GM13977 (cell line): ENCODE measurements at places on chromosomes 12 and 14.
A peak's percentile ranks its signal among the peaks of the same experiment; 100 is the strongest.

DNA sequence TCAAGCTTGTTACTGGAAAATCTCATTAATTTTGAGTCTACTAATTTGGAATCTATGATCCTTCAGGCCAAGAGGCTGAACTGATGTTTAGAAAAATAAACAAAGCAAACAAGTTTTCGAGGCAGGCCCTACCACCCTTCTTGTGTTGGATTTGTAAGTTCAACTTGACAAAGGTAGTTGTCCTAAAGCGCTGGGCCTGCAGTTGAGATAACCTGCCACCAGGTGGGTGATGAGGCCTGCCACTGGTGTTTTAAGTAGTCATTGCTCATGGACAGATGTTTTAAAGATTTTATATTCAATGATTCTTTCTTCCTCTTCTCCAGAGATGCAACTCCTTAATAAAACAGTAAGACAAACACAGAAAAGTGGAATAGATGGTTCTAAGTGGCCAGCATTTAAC is 19.4 kb downstream of the ACVRL1 start:
- peak; percentile 55 for DNase-seq

DNA sequence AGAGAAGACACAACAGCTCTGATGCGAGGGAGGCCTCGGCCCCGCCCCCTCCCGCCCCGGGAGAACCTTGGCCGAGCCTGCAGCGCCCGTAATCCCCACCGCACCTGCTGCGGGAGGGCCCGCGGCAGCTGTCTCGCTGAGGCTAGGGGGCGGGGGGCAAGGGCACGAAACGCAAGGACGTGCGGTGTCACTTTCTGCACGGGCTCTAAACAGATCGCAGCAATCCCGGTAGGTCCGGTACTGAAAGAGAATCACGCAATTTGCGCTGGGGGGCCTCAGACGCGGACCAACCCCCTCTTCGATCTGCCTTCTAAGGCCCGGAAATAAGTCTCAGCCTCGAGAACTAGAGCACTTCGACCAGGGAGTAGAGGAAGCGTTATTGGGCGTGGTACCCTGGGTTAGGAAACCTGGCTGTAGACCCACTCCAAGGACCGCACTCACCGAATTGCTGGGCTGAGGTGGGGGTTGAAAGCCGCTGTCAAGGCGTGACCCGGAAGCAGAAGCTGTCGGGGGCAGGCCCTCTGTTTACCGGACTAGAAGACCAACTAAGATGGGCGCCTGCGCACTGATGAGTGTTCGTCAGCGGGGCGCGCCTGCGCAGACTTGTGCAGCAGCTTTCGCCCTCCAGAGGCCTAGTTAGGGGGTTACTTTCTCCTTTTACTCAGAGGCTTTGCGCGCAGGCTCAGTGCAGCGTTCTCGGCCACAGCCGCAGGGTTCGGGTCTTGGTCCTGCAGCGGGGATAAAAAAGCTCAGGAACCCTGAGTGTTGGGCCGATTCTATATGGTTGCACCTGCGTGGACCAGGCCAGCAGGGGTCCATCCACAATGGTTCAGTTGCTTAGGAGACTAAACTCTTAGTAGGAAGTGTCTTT is at the start of gene ASB8:
Gene ASB8, minus strand, starts transcription at position 498 of the 871 bp plus-strand sequence. CDS start 4,019 bp downstream, outside the sequence.
- peak; percentile 95 for DNase-seq

GRCh38 chr12:59972905-59973304 is 377.1 kb downstream of the SLC16A7 start:
- no peak for DNase-seq

DNA sequence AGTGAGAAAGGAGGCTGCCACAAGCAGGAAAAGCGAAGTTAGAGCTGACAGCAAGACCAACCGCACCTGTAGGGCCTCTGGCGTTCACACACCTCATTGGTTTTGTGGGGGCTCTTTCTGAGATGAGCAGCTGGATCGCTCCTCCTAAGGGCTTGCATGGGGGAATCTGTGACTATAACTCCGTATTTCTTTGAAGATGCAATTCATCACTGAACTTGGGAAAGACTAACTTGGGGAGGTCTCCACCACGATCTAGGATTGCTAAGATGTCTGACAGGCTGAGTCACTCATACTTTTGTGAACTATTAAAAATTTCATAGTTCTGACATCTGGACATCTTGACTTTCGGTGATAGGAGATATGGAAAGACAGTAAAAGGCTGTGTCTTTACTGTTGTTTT is 173.6 kb downstream of the ETV6 start:
- DNase-seq: no peak

GRCh38 chr14:79668951-79669350 is 542.4 kb downstream of the DIO2 start:
- no peak for DNase-seq

DNA sequence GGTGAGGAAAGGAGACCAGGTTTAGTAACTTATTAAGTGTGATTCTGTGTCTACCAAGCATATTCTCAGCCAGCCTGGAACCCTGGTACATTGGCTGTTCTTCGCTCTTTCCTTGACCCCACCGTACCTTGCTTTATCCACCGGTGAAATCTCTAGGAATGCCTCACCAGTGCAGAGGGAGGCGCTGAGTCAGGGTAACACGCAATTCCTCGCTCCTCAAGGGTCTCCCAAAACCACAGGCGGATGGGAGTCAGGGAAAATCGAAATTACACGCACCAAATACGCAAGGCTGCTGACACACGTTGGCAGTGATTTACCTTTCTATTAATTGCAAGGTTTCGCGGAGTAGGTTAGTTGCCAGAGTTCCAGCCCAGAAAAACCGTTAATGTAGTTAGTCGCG is 845 bp downstream of the L3HYPDH start:
- no peak for DNase-seq

GRCh38 chr12:67649261-67649569 is 670 bp downstream of the DYRK2 start:
- DNase-seq: peak; percentile 72

DNA sequence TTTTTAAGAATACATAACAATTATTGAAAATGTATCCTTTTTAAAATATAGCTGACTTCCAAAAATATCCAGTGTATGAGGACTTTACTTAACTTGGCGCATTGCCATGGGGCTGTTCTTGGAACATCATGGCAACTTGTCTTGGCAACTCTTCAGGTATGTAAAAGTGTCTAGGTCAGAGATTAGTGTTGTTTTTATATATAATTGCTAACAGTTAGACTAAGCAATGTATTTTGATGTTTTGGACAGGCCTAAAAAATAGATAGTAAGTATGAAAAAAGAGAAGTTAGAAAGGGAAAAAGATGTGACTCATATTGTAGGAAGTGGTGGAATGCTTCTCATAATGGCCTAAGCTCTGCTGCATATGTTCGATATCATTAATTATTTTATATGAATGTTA is 70.9 kb downstream of the MON2 start:
- DNase-seq: no peak

GRCh38 chr12:108302016-108302402 is 37.1 kb downstream of the CMKLR1 start:
- no peak for DNase-seq

DNA sequence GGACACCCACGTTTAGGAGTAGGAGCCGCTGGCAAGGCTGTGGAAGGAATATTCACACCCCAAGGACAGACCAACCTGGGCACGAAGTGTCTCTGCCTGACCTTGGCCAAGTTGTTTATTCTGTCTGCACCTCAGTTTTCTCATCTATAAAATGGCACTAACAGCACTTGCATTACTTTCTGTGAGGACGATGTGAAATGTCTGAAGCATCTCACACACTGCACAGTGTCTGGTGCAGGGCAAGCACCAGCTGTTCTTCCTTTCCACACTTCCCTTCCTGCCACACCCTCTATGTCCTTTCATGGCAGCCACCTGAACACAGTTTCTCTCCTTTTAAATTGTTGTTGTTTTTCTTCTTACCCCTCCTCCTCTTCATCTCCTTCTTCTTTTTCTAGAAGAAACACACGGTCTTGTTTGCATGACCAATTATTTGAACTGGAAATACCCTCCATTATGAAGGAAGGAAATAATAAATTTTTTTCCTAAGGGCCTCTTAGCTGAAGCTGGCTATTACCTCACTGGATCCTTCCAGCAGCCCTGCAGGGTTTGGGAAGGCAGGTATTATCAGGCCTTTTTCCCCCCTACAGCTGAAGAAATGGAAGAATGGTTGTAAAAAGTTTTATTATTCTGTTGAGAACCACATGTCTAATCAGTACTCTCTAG is 42.9 kb upstream of the ATP23 start:
- peak; percentile 59 for DNase-seq

- no peak for DNase-seq
Measured at GRCh38 chr14:104554608-104555429, 24.7 kb upstream of the C14orf180 start.

DNA sequence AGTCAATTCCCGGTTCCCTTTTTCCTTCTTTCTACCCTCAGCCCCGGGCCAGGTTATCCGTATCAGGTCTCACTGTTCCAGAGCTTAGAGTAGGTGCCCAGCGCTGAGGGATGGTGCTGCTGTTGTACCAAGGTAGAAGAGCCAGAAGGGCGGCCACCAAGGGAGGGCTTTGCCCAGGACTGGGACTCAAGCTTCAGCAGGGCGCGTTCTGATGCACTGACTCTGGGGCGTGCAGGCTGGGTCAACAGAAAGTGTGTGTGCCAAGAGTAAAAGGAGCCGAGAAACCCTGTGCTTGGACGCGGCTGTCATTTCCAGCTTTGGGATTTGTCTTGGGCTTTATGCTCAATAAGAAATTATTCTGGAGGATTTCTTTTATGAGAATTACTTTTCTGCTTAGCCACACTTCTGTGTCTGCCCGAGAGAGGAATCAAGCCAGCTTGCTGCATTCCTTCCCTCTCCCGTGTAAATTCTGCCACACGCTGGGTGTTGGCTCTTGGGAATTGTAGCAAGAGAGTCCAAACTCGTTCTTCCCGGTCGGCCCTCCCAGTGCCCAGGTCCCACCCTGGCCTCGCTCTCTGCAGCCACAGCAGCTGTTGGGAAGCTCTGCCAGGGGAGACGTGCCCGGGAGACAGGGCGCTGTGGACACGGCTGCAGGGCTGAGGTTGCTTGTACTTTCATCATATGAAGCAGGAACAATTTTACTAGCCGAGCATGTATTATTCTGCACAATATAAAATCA is 98.0 kb downstream of the FBXL14 start:
- no peak for DNase-seq

DNA sequence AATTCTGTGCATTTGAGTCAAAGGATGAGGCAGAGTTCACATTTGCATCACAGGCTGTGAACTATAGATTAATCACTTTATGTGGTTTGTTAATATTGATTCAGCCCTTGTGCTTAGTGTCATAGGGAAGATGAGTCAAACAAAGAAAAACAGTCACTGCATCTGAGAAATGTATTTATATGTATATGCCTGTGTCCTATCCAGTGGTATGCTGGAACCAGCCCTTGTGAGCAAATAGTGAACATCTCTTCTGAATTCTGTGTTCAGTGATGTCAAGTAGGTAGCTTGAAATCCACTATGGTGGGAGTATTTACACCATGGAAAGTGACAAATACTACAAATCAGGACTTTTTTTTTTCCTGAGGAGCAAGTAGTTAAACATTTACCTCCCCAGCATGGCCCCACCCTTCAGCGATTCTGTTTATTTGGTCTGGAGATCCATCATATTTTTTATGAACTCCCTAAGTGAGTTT is 128.5 kb downstream of the HMGA2 start:
- no peak for DNase-seq

- DNase-seq: no peak
Measured at GRCh38 chr12:31685801-31686200, 26.3 kb downstream of the ETFBKMT start.
